ENCODE measurements at places on chromosomes 7 and 10.

DNA sequence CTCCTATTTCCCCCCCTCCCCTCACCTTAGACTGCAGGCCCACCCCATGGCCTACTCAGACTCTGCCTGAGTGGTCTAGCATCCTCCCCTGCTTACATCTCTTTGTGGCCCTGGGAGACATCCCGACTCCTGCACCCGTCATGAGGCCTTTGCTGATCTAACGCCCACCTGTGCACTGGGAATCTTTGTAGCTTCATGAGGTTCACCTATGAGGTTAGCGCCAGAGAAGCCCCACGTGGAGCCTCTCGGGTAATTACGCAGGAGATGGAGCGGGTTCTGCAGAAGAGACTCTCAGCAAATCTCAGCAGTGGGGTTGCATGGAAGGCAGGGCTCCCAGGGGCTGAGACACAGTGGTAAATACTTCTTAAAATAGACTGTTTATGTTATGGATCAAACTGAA lies 43.5 kb upstream of the HSPA12A start:
- no peak for DNase-seq

GRCh38 chr10:34298346-34298818 lies 516.7 kb downstream of the PARD3 start:
- no peak for DNase-seq

GRCh38 chr10:9096288-9096687 lies 1041.8 kb downstream of the GATA3 start:
- no peak for DNase-seq

DNA sequence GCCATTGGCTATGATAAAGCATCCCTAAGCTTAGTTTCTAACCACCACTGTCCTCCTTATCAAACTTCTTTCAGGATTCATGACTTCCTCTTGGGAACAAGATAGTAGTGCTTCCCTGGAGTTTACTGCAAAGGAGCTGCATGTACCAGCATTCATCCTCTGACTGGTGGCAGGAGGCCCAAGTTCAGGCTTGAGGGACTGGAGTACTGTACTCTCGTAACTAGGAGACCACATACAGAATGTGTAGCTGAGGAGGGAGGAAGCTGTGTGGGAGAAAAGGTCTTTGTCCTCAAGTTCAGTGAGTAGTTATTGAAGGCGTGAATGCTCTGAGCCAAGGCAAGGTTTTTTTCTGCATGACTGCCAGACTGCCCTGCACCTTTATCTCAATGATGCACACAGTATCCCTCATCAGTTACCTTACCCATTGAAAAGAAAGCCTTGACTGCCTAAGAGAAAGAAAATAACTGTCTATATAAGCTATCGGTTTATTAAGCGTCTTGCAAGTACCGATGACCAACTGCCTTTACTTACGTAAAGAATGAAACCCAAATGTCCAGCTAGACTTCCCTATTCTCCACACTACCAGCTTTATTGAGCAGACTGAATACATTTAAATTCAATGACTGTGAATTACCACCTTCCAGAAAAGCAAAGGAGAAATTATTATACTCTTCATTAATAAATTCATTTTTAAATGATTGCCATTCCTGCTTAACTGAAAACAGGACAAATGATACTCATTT lies 12.8 kb downstream of the SCRN1 start:
- no peak for DNase-seq

All from GM04504 (cell line).